GM13976 (cell line): ENCODE measurements at places on chromosomes 2 and 18.

- DNase-seq = no peak
These were observed 115.9 kb upstream of the TWIST2 start for GRCh38 chr2:238731961-238732360.

- DNase-seq = no peak
These were observed 691.8 kb upstream of the NRXN1 start for GRCh38 chr2:51723691-51724090.

DNA sequence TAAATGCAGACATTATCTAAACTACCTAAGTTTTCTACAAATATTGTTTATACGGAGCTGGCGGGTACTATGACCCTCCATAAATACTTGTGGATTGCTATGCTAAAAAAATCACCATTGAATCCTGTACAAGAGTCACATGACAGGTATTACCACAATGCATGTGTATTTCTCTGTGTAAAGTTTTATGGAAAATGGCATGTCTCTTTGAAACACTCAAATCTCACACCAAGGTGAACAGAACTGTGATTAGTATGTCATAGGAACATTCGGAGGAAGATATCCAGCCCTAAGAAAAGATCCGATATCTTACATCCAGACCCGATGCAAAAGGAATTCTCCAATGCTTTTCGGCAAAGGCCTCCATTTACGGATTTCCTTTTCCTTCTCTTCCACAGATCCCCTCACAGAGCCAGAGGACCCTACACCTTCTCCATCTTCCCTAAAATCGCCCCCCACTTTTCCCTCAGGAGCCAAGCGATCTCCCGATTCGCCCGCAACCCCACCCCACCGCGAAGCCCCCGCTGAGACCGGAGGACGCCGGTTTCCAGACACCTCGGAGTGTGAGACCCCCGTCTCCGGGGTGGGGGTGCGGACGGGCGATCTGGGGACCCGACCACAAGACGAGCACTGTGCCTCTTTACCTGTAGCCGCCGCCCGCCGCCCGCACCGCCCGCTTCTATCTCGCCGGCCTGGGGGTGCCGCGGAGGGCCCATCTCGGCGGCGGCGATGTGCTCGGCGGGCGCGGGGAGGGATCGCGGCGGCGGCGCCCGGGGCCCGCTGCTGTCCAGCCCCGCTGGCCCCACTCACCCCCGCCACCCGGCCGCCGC lies 1.2 kb downstream of the SAP130 start:
- no peak for DNase-seq

- no peak for DNase-seq
These were observed 17.5 kb upstream of the TMEM163 start for GRCh38 chr2:134736167-134736880.

- DNase-seq = no peak
These were observed 227.8 kb downstream of the TMEM163 start for GRCh38 chr2:134491022-134491421.

DNA sequence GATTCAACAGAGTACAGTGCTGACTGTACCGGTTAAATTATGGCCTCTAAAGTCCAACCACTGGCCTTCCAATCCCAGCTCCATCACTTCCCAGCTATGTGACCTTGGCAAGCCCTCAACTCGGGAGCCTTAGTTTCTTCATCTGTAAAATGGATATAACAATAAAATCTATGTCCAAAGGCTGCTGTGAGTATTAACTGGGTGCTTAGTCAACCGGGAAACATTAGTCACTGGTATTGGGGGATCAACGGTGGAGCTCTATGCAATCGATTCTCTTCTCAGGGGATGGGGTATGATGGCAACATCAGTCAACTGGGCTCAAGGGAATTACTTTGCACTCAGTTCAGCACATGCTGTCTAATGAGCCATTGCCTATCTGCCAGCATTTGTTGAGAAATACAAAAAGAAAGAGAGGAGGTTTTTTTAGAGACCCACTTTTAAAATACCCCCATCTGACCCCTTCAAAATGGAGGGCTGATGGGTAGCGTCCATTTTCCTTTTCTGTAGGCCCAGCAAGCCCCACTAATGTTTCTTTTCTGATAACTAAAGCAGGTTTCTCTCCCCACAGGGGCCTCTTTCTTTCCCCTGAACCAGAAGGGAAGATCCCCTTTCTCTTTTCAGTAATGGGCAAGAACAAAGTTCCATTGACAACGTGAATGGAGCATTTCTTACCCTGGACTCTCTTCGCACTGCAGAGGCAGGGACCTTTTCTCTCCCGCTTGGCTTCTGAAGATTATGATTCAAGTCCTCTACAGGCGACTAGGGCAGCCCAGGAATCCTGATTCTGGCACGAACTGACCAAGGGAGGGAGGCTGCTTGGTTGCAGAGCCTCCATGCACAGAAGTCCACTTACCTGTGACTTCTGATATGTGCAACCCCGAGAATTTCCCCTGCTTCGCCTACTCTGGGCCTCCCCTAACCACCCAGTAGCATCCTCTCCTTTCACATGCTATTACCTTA lies 8.7 kb upstream of the AGFG1 start:
- peak; percentile 50 for DNase-seq

- no peak for DNase-seq
These were observed 219.3 kb upstream of the TNP1 start for GRCh38 chr2:217079165-217079564.

GRCh38 chr18:64850791-64851190 lies 701.9 kb upstream of the LINC00305 start:
- DNase-seq = no peak

DNA sequence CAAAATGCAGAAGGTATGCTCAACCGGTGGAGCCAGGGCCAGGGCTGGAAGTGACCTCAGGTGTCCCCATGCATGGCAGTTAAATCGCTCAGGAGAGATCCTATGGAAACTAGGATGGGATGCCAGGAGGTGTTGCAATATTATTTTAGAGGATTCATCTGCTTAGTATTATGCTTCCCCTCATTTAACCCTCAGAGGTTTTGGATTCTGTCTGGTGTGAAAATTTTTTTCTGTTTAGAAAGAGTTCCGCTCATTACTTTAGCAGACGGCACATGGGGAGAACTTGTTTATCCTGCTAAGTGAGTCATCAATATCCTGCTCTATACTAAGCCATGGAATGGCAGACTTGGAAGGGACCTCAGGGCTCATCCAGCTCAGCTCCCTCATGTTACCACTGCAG lies 42.5 kb downstream of the TRIB2 start:
- DNase-seq = no peak

- peak; percentile 37 for DNase-seq
These were observed 17.6 kb upstream of the CD28 start for GRCh38 chr2:203688798-203689197.

DNA sequence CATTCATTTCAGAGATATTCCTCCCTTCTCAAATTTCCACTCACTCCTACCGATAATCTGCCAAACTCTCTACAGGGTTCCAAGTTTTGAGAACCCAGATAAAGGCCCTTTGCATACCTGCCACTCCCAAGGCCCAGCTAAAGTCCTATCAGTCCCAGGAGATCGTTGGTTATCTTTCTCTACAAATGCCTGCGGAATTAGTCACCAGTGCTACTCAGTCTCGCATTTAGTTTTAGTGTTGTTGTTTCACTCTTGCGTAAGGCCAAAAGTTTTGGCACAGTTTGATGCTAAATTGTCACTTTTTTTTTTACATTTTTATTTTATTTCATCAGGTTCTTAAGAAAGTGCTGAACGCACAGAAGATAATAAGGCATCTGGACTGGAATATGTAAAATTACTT lies 29.2 kb upstream of the SETBP1 start:
- DNase-seq = no peak

DNA sequence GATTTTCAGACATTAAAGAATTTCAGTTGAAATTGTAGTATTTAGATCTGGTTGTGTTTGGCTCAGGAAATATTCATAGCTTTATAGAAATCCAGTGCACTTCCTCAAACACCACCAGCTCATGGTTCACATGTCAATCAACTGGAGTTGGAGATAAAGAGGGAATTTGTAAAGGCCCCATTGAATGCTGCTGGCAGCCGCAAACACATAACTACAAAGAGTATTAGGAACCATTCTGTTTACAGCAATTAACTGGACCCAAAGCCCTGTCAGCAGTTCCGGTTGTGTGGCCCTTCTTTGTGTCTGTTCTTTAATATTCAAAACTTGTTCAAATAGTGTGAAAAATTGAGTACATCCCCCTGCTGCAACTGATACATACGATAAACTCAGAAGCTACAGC lies 107.4 kb upstream of the LRRTM4 start:
- no peak for DNase-seq

DNA sequence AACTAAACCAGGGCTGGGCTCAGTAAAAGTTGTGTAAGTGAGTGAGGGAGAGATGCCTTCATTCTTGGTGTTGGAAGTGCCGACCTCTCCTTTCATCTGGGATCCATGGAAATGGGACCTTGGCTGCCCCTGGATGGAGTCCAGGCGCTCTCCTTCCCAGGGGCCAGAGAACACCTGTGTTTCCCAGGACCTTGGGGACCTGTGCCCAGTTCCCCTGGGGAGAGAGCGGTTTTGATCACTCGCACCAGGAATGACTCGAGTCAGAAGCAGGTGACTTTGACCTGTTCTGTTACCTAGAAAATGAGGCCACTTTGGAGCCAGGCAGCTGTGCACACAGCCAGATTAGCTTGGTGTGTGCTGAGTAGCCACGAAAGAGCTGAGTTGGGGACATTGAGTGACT lies 97.3 kb downstream of the SH3BP4 start:
- DNase-seq = no peak

DNA sequence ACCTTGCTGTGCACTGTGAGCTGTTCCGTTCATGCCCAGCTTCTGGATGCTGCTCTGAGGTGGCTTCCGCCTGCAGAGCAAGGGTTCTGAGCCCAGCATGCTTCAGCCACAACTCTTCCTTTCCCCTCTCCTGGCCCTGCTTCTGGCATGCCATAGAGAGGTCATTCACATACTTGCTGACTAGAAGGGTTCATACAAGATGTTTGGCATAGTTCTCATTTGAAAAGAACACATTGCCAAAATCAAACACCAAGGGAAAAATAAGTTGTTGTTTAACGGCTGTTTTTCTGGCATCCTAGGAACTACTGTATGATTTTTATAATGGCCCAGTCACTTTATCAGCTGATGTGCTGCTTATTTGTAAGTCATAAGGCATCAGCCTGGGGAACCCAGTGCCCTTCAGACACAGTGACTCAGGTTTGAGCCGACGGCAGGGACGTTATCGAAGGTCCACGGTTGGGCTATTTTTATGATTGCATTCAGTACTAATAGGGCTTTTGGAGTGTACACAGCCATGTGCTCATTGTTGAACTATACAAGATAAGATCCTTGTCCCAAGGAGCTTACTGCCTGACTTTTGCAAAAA lies 53.9 kb upstream of the CTAGE1 start:
- DNase-seq = no peak

GRCh38 chr18:2146092-2146491 lies 425.2 kb downstream of the METTL4 start:
- DNase-seq = no peak

DNA sequence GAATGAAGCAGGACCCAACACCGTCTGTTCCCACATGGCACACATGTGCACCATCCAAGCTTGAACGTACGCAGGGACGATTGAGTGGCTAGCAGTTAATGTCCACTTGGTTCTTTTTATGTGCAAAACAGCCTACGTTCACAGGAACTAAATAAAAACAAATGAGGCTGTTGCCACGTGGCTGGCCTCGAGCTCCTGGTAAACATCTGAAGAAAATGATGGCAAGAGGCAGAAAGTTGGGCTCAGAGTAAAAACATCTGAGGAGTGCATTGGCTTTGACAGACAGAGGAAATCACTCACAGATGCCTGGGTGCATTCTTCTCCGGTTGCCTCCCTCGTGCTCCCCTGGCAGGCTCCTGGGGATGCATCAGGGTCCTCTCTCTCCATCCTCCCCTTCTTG lies 177.9 kb downstream of the NRP2 start:
- no peak for DNase-seq

DNA sequence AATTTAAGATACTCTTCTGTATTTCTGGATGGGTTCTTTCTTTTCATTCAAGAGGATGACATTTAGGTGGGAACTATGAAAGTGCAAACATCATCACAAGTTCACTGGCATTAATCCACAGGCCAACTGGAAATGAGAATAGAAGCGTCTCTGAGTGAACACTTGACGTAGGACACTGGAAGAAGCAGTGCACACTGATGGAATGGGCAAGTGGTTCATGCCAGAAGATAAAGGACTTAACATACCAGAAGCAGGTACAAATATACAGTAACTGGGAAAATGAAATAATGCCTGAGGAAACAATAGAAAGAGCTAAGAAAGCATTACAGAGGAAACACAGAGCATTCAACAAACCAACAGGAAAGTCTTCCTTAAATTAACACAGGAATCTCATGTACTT lies 120.9 kb upstream of the CCDC195 start:
- no peak for DNase-seq

DNA sequence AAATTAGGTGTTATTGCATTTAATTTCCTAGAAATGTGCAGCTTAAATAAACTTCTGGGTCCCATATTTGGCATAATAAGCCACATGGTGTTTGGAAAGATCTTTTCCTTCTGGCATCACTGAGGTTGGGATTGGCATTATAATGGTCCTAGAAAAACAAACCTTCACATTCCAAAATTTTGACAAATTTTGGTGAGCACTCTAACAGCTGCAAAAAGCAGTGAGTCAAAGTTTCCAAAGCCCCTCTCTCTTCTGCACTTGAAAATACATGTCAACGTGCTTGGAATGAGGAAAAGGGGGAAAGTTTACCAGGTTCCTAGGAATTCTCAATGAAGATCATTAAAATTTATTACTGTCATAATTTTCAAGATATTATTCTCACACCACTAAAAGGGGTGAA lies 77.8 kb upstream of the STK17B start:
- DNase-seq = no peak

DNA sequence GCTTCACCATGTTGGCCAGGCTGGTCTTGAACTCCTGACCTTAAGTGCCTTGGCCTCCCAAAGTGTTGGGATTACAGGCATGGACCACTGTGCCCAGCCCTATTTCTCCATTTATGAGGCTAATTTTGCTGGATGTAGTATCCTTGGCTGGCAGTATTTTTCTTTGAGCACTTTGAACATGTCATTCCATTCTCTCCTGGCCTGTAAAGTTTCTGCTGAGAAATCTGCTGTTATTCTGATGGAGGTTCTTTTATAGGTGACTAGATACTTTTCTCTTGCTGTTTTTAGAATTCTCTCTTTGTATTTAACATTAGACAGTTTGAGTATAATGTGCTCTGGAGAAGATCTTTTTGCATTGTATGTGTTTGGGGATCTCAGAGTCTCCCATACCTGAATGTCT lies 9.1 kb downstream of the RFTN2 start:
- DNase-seq = no peak

- no peak for DNase-seq
These were observed 190.8 kb downstream of the RNF152 start for GRCh38 chr18:61702007-61702406.

DNA sequence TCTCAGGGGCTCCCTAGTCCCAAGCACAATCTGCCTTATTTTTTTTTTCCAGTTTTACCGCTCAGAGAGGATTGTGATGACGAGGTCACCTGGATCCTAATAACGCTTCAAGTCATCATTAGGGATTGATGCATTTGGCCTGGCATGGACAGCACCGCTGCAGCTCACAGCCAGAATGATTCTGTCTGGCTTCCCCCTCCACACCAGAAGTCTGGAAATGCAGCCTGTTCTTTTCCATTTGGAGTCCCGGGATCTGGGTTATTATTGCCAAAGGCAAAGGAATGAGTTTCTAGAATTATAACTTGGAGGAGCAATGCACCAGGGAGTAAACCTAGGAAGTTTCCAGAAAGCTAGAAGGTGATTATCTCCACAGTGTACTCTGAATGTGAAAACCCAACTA lies 81.1 kb upstream of the TAF1B start:
- DNase-seq = no peak
